CD4-positive, alpha-beta T cell treated with Interleukin-2 at 100 ng/mL for 4 hours (primary cell): ENCODE measurements at places on chromosomes 6 and 20.

GRCh38 chr6:24664046-24664987 is 2.4 kb downstream of the TDP2 start:
- no peak for DNase-seq

DNA sequence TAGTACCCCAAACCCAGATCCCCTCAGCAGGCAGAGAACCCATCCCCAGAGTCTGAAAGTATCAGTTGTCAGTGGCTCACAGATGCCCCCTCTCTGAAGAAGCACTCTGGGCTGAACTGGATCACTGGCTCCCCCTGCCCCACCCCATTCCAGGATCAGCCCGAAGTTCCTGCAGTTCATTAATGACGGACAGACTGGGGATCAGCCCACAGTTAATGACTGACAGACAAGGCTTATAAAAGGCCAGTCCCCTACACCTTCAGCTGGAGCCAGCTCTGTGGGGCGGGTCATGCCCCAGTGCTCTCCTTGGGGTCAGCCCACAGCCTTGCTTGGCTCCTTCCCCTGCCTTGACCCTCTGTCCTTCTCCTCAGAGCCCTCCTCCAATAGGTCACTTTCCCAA is 21.7 kb downstream of the KIAA1755 start:
- no peak for DNase-seq

- DNase-seq = no peak
Measured at GRCh38 chr6:130466748-130467061, 100.9 kb downstream of the TMEM200A start.

- DNase-seq = no peak
Measured at GRCh38 chr6:161954699-161955276, 680.9 kb upstream of the AGPAT4 start.

GRCh38 chr6:90557006-90557405 is 29.9 kb downstream of the MAP3K7 start:
- no peak for DNase-seq

- DNase-seq = no peak
Measured at GRCh38 chr20:3340443-3340842, 67.0 kb downstream of the DNAAF9 start.

DNA sequence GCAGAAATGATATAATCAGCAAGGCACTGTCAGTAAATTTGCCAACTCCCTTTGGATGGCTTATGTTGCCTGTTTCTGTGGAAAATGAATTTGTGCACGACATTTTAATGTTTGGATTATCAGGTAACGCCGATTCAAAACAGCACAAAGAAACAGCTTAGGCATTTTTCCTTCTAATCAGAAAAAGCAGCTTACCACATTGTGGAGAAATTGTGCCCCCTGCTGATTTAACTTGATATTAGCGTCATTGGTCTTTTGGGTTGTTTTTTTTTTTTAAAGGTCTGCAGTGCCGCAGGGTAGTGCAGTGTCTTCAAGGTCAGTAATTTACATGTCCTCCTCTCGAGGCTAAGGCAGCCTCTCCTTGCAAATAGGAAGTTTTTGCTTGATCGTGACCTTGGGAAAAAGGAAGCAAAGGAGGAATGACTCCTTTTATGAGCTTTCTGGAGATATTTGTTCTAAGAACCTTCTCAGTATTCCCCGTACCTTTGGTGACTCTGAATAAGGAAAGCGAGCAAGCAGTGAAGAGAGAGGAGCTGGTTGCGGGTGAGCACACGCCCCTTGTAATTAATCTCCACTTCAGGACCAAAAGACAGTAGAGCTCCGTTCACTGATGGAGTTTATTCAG is 79.1 kb downstream of the ELOVL4 start:
- peak; percentile 56 for DNase-seq

GRCh38 chr20:50305636-50306477 is 115.2 kb downstream of the CEBPB start:
- DNase-seq = no peak

- no peak for DNase-seq
Measured at GRCh38 chr20:24522452-24523330, 53.3 kb downstream of the SYNDIG1 start.

DNA sequence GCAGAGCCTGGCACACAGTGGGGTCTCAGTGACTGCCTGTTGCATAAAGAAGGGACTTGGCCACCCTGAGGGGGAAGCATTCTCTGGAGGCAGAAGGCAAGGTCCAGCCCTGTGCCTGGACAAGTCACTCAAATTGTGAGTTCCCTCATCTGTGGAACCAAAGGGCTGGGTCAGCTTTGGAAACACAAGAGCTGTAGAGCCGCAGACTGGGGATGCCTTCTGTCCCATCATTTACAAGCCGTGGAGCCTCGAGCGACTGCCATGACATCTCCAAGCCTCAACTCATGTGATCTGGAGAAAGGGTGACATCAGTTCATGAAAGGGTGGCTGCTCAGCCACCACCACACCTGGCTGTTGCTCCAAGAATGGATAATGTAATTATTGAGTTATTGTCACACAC is 20.4 kb upstream of the SIRPD start:
- no peak for DNase-seq

DNA sequence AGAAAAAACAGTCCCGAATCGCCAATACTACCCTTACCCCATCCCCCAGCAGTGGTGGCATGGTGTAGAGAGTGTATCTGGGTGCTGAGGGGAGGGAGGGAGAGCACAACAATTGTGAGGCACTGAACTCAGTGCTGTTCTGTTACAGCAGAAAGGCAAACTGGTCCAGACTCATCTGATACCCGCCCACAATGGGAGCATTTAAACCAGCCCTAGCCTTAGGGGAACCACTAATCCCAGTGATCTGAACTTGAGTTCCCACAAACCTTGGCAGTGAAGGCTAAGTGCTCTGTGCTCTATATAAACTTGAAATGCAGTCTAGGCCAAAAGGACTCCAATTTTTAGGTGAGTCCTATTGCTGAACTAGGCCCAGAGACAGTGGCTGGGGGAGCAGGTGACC is 666.4 kb upstream of the PTCHD4 start:
- no peak for DNase-seq

GRCh38 chr20:63320041-63320511 is 27.1 kb downstream of the COL20A1 start:
- DNase-seq = no peak

DNA sequence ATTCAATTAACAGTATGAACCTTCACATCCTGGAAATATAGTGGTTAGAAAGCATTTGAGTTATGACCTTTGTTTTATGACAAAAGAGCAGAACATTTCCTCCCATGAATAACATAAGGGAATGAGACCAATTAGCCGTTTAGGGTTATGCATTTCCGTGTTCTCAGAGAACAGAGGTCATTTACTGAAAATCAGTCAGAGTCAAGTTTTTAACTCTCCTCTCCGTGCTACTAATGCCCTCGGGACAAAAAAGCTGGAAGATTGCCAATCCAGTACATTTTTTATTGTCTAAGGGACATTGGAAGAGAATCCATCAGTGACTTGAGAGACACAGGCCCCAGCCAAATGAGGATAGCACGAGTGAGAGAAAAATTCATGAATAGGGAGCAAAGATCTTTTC is 632.7 kb downstream of the RFPL4B start:
- no peak for DNase-seq

- no peak for DNase-seq
Measured at GRCh38 chr6:90403489-90404381, 107.1 kb upstream of the BACH2 start.

DNA sequence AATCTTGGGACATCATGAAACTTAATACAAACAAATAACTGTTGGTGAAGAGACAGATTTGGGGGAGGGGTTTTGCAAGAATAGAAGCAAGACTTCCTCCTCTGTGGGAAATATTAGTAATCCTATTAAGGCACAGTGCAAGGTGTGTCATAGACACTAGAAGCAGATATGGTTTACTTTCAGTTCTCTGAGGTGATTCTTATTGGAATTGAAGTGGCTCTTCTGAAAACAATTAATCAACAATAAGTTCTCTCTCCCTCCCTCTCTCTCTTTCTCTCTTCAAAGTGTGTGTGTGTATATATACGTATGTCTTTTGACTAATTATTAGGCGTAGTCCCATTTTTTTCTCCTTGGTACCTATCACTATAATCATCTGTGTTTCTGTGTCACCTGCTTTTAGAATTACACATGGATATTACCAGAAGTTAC is 99.8 kb downstream of the HIVEP2 start:
- peak; percentile 81 for DNase-seq
